GM12864 (cell line): ENCODE measurements at places on chromosomes 6 and 20.

GRCh38 chr6:322940-323729 is 30.8 kb downstream of the DUSP22 start:
- DNase-seq = peak; percentile 81

DNA sequence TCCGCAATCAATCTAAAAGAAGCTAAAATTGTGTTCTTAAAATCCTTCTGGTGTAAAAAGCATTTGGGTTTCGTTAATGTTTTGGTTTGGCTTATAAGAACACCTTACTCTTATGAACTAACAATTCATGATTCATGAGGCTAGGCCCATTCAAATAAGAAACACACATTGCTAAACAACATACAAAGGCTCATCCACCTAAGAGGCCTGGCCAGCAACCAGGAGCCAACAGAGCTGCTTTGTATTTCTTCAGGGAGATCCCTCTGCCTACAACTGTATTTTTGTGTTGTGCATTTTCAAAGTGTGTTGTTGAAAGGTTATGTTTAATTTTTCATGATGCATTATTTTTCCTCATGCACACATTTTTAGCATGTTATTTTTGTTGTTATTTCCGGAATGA is 98.6 kb downstream of the PTPRK start:
- DNase-seq = no peak

- DNase-seq = no peak
Measured at GRCh38 chr20:1860446-1860845, 34.8 kb upstream of the SIRPA start.

GRCh38 chr20:12775041-12775440 is 233.7 kb upstream of the SPTLC3 start:
- DNase-seq = no peak

DNA sequence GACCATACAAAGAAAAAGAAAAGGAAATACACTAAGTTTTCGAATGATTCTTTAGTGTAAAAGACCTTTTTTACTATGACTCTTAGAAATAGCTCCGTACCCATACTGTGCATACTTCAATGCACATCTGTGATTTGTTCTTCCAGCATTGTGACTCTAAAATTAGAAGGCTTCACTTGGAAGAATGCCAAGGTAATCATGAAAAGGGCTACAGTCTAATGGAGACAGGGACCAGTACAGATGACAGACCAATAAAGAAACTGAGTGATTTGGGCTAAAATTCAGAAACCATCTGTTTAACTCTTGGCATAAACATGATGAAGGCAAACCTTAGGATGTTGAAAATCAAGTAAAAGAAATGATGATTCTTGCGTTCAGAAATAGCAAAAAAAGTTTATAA is 46.3 kb downstream of the CYP39A1 start:
- no peak for DNase-seq

- no peak for DNase-seq
Measured at GRCh38 chr6:139330306-139330705, 38.5 kb upstream of the TXLNB start.

- no peak for DNase-seq
Measured at GRCh38 chr20:52425253-52425652, 233.7 kb upstream of the ZFP64 start.

GRCh38 chr6:163311830-163312229 is 102.7 kb upstream of the QKI start:
- DNase-seq = no peak

DNA sequence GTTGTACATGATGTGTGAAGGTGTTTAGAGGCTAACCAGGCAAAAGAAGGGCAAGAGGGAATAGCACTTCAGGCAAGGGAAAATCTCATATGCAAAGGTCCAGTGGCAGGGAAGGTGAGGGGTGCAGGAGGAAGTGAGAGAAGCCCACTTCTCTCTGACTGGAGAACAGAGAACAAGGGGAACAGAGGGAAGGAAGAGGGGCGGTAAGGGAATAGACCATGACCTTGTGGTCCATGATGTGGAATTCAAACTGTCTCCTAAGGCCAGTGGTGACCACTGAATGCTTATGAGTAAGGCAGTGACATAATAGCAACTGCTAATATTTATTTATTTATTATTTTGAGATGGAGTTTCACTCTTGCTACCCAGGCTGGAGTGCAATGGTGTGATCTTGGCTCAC is 20.6 kb upstream of the SLC9A8 start:
- no peak for DNase-seq
